GM03348 (cell line): ENCODE measurements at places on chromosomes 1 and 21.

GRCh38 chr1:98940722-98941079 is 64.0 kb downstream of the PLPPR5 start:
- peak; percentile 83 for DNase-seq

DNA sequence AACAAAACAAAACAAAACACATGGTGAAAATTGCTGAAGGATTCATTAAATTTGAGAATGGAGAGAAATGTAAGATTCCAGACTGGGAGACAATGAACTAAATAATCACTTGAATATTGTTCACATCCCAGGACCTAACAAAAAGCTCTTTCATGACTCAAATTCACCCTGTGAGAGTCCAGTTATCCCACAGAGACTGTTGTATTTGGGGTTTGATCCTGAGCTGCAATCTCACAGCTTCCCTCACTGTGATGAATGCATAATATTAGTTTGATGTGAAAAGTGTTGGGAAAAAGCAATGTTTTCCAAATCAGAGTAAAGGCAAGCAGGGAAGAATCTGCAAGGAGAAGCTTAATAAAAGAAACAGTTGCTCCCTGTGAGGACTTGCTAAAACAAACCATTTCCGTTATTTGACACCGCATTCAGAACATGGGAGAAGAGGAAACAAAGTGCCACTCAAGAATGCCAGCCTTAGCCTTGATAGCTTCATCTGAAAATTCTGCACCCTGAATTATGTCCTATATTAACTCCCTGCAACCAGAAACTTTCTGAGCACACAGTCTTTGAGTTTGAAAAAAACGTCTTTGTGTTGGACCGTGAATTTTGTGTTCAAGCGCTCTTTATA is 208.8 kb downstream of the DAB1 start:
- no peak for DNase-seq

- DNase-seq = no peak
Observed at GRCh38 chr1:86441581-86441980, 17.6 kb downstream of the CLCA2 start.

- DNase-seq = peak; percentile 94
Observed at GRCh38 chr1:153612755-153613331, at the start of gene S100A16. TSS of gene S100A16 (minus strand) at chr1:153613137. CDS start at chr1:153608151, 4,986 bp downstream.

DNA sequence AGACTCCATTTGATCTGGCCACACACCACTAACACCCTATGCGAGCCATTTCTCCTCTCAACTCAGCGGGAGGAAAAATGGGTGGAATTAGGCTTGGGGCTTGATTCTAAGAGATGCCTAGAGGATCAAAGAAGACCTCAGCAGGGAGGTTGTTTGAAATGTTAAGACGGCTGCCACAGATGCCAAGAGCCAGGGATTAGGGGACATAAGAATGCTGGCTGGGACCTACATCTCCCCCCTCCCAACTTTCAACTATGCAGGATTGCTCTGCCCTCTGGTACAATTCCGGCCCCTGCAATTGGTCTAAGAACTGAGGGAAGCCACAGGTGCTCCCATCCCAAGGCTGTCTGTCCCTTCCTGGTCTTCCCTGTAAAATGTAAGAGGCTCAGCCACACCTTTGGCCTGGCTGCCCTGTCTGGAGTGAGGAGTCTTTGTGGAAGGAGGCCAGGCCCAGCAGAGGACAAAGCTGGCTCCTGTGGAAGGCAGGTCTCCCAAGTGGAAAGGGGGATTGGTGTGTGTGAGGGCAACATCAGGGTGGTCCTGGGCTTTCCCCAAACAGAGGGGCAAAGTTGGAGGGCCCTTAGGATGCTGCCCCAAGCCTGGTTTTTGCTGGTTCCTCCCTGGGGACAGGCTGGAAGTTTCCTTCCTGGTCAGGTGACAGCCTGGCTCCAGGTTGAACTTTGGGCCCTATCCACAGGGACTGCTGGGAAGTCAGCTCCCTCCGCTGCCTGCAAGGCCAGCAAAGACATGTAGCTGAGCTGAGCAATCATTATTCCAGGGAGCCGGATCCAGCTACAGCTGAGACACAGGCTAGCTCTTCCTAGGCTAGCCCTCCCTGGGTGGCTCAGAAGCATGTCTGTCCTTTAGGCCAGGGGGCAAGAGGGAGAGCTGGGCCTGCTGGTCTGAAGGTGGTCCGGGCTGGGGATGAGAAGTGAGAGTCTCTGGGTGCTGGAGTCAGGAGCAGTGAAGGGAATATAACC is 34.5 kb upstream of the SYNC start:
- no peak for DNase-seq

GRCh38 chr1:16617778-16618580 is 4.6 kb upstream of the NBPF1 start:
- DNase-seq = no peak

GRCh38 chr1:155227261-155228095 is 19.0 kb downstream of the MTX1 start:
- peak; percentile 99 for DNase-seq

- DNase-seq = no peak
Observed at GRCh38 chr1:186225096-186225495, 150.0 kb downstream of the TPR start.

GRCh38 chr1:9225411-9225785 is 9.2 kb upstream of the H6PD start:
- peak; percentile 20 for DNase-seq

- DNase-seq = no peak
Observed at GRCh38 chr1:183887826-183888819, 83.2 kb downstream of the RGL1 start.

- DNase-seq = no peak
Observed at GRCh38 chr1:245677461-245678240, 522.9 kb downstream of the KIF26B start.

DNA sequence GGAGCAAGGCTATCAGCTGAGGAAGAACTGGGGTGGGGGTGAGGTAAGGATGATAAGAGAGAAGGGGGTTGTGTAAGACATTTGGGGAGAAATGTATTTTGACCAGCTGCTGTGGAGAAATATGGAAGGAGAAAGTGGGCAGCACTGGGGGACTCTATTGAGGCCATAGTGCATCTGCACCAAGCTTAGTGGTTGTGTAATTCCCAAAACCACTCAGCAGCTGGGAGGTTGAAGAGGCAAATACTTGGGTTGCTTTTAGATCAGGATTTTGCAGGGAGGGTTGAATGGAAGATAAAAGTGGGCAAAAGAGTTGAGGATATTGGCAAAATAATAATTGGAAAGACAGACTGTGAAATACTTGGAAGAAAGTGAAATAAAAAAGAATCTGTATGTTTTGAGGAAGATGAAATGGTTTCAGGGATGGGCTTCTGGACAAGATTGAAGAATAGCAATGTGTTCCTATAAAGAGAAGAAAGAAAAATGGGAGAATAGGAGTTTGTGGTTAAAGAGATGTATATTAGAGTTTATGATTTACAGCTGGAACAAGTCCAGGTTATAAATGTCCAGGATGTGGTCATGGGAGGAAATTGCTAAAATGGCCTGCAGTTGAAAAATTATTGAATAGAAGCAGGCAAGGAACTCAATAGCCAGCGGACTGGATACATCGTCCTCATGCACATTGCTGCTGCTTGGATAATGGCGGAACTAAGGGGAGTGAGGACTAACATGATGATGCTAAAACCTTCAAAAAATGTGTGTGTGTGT is 162.7 kb downstream of the DNM3 start:
- DNase-seq = no peak

- no peak for DNase-seq
Observed at GRCh38 chr21:32083197-32083596, 195.7 kb downstream of the MIS18A start.

- no peak for DNase-seq
Observed at GRCh38 chr1:94624203-94624602, 82.6 kb upstream of the F3 start.

GRCh38 chr1:55445416-55445815 is 230.3 kb upstream of the USP24 start:
- DNase-seq = no peak

DNA sequence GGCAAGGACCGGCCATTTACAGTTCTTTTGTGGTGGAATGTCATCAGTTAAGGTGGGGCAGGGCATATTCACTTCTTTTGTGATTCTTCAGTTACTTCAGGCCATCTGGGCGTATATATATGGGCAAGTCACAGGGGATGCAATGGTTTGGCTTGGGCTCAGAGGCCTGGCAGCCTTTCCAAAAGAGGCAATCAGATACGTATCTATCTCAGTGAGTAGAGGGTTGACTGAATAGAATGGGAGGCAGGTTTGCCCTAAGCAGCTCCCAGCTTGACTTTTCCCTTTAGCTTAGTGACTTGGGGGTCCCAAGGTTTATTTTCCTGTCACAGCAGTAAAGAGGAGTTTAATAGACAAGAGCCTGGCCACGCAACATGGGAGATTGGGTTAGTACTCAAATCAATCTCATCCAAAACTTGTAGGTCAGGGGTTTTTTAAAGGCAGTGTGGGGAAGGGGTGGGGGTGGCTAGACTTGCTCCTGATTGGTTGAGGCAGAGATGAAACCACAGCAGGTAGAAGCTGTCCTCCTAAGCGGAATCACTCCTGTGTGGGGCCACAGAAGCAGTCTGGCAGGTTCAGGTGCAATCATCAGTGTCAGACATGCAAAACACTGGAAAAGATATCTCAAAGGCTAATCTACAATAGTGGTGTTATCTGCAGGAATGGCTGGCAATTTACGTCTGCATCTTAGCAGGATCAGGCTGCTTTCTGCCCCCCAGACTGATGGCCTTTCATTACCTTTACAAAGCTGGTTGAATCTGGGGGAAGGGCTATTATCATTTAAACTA is 112.9 kb downstream of the TLR5 start:
- DNase-seq = no peak

GRCh38 chr1:6958407-6959030 is 173.3 kb downstream of the CAMTA1 start:
- DNase-seq = no peak

DNA sequence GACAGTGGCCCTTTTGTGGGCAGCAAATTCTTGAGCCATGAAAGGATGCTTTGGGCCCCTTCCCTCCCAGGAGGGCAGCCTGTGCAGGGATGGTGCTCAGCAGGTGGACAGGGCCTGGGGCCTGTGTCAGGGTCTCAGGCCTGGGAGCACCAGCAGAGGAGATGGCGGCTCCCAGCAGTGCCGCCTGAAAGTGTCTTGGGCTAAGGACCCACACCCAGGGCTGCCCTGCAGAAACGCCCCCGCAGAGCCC is 23.9 kb downstream of the FTCD start:
- no peak for DNase-seq

DNA sequence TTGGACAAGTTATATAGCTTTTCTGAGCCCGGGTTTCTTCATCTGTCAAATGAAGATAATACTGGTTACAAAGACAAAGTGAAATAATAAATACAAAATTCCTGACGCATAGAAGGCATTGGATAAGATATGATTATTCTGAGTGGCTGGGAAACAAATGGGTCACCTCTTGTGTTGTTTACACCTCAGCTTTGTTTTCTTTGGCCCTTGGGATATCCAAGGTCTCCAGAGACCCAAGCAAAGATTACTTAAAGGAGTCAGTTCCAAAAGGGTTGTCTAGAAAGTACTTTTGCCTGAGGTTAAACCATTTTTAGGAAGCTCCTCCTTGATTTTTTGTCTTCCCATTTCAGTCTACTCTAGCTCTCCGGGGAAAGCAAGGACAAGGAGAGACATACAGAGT is 9.7 kb downstream of the KHDRBS1 start:
- DNase-seq = no peak

- no peak for DNase-seq
Observed at GRCh38 chr1:94979131-94979530, 52.2 kb upstream of the CNN3 start.

DNA sequence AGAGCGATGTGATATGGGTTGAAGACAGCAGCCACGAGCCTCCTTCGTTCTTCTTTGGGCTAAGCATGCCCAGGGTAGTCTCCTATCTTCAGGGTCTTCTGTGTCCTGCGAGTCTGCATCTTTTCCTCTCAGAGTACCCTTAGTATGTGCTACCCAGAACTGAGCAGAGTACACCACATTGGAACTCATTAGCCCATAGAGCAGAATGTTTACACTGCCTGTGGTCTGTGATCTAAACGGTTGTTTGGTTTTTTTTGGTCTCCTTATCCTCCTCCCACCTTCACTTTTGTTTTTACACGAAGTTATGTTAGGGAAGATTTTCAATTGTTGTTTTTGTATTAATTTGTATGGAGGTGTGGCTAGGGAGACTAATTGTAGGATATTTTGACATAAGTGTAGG is 126.4 kb downstream of the NEK7 start:
- no peak for DNase-seq

GRCh38 chr1:234555390-234556024 is 54.5 kb downstream of the IRF2BP2 start:
- DNase-seq = no peak

DNA sequence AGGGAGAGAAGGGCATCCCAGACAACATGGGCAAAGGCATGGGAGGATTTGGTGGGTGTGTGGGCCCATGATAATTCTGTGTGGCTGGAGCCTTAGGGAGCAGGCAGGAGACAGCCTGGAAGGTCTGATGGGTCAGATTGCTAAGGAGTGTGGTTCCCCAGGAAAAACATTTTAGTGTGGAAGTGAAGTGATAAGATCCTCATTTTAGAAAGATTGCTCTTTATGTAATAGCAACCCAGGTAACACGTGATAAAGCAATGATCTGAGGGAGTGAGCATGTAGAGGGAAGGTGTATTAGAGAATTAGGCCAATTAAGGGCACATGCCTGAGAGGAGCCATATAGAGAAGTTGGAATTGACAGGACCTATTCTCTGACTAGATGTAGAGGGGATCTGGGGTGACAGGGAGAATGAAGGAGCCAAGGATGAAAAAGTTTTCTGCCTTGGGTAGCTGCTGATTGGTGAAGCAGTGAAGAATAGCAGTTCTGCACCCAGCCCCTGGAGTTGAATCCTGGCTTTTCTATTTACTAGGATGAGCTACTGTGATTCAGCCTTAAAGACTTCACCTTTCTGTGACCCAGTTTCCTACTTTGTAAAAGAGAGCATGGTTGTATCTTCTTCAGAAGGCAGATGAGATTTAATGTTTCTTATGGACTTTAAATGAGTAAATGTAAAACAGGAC is 18.7 kb upstream of the SLAMF6 start:
- no peak for DNase-seq

- DNase-seq = no peak
Observed at GRCh38 chr1:188050250-188050649, 1221.5 kb downstream of the PLA2G4A start.

DNA sequence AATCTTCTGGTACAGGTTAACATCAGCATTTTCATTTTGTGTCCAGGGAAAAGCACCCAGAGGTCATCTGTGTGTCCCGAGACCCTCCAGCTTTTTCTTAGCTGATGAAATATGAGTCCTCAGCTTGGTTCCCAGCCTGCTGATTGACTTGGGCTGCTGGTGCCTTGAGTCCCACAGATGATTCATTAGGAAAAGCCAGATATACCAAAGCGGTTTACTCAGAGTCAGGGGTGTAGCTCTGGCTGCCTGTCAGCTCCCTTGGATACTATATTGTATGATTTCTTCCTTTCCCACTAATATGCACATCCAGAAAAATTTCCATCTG is 43.7 kb upstream of the MAB21L3 start:
- DNase-seq = peak; percentile 79
